Activated T-helper 2 cell treated with anti-CD3 and anti-CD28 coated beads, Interferon-gamma antibody, Interleukin-2, Interleukin-4, amounts not matched to agents 10 μg/mL and 5 μg/mL and 100 μg/mL, durations not matched to agents 14 hours and 24 hours and 36 hours (primary cell): ENCODE measurements at places on chromosomes 11 and 22.

GRCh38 chr11:35009944-35010342 is 93.5 kb downstream of the PDHX start:
- DNase-seq = no peak

DNA sequence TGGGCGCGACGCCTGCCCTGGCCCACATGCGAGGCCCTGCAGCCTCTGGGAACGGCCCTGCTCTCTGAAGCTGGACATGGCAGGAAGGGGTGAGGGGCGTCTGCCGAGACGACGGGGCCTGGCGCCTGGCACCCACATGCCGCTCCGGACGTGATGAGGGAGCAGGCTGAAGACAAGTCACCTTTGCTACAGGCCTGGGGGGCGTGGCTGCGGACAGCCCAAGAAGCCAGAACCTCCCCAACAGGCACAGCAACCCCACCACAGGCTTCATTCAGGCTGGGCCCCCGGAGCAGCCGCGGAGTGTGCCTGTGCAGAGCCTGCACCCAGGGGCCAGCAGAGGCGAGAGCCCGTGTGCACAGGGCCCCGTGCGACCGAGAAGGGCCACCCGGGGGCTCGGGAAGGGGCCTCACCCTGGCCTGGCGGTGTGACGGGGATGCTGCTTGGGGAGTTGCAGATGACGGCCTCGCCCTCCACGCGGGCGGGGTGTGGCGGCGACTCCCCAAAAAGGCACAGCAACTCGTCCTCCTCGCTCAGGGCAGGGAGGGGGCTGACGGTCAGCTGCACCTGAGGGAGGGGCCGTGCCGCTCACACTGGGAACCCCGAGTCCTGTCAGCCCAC is 16.6 kb upstream of the MAPK11 start:
- no peak for DNase-seq

DNA sequence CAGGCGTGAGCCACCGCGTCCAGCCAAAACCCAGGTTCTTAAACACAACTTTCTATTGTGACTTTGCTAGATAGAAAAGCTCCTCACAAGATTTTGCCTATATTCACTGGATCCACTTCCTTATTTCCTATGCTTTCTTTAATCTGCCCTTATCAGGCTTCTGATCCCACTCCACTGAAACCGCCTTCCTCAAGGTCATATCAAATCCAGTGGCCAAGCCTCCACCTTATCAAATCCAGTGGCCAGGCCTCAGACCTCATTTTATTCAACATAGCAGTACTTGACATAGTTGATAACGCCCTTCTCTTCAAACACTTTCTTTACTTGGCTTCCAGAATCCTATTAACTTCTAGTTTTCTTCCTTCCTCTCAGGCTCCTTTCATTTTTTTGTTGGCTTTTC is 29.5 kb downstream of the DIXDC1 start:
- no peak for DNase-seq

- no peak for DNase-seq
Observed at GRCh38 chr11:33182246-33182878, 21.1 kb upstream of the CSTF3 start.
